Bronchial epithelial cell (primary cell): ENCODE measurements at places on chromosomes 6 and 20.

- DNase-seq, result peak; percentile 29
These were observed 125.7 kb upstream of the HDAC2 start for GRCh38 chr6:114096561-114097172.

DNA sequence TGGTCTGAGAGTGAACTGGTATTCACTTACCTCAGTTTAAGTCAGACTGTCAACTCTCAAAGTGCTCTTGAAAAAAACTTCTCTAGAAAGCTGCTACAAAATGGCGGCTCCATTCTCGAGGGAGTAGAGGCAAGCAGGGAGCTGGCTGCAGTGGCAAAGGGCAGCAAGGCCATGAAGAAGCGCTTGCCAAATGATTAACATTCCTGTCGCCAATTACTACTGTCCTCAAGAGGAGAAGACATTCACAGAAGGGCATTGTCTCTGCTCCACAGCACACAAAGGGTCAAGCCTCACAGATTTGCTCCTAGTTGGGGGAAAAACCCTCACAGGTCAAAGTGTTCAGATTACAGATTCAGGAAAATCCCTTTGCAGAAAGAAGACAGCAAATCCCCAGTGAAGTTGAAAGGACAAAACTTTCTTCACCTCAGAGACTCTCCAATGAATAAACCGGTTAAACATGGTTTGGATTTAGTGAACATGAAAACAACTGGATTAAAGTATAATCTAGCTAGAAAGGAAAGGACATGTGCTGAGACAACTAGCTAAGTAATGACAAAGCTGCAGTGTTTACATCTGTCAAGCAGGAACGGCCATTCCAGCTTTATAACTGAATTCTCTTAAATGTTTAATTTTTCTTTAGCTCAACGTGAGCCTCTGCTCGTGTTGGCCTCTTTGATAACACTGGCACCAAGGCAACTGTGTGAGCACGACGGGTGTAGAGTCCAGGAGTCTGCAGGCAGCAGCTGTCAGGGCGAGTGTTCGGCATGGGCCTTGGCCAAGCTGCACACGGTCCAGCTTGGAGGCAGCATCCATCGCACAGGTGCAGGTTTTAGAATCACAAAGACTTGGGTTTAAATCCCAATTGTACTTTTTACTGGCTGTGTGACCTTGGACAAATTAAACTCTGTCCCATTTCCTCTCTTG lies 37.6 kb downstream of the NR2E1 start:
- no peak for DNase-seq

- DNase-seq, result no peak
These were observed 34.1 kb upstream of the IL17A start for GRCh38 chr6:52152070-52152423.

- no peak for DNase-seq
These were observed 13.4 kb downstream of the CAPN11 start for GRCh38 chr6:44171899-44172546.

- DNase-seq, result peak; percentile 88
These were observed at the start of gene TMEM14A for GRCh38 chr6:52670502-52671409. Gene TMEM14A (plus strand): TSS chr6:52671113. CDS start chr6:52677103, 5,990 bp downstream.

- DNase-seq, result no peak
These were observed 135.9 kb downstream of the TMEM242 start for GRCh38 chr6:157187182-157188083.

DNA sequence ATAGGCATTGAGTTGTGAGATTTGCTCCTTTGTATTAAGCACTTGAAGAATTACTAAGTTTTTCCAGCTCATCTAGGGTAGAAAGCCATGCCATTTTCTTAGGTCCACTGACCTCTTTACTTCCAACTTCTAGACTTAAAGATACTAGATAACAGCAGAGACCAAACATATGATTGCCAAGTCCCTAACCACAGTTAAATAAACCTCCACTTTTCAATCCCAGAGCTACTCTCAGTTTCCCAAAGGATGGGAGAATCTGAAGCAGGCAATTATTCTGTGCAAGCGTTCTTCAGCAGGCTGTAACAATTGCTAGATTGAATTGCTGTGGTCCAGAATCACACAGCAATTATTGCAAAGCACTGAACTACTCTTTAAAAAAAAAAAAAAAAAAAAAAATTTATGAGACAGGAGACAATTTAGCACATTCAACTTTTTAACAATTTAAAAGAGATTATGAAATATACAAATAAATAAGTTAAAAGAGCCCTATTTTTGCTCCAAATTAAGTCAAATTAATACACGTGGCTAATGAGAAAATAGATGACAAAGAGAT lies 104.0 kb upstream of the PRSS16 start:
- DNase-seq, result no peak

DNA sequence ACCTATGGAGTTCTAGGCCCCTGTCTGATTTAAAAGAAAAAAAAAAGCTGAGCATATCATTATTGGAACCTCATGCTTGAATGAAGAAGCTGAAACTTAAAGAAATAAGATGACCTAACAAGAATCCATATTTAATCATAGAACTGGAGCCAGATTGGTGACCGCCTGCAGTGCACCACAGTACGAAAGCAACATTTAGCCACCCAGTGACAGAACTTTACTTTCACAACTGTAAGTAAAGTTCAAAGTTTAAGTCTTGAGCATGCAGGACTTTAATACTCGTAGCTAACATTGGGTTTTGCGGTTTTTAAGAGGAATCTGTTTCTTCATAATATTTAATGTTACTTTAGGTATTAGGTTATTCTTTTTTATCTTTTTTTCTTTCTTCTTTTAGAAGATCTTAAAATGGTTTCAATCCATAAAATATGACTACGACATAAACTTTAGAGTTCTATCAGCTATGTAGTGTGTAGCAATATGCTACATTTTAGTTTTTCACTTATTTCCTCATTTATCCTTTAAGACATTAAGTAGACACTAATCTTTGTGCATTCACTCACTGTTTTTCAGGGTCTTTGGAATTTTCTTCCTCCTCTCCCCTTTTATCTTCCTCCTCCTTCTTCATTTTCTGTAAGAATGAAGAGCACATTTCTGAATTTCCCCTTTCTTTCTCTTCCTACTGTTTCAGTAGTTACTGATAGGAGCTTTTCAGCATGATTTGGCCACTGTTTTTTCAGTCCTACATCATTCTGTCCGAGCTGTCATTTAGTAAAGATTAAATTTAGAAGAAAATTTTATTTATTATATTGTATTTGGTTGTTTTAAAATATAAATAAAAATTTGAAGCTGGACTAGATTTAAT lies 514.1 kb downstream of the GRIK2 start:
- DNase-seq, result no peak

GRCh38 chr6:36068586-36068985 lies 41.0 kb downstream of the MAPK14 start:
- no peak for DNase-seq

DNA sequence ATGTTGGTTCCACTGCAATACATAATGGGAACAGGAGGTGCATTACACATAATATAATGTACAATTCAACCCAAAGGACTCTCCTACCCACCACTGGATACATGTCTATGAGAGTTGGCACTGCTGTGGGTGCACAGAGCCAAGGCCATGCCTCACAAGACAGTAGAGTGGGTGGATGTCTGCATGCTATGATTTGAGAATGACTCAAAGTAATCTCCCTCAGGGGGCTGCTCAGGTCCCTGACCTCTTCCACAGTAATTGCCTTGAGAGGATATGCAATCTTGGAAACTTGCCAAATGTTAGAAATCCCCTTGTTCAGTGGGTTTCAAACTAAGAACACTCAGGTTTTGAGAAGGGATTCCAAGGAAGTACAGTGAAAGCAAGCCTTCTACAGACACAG lies 79.0 kb downstream of the ANKEF1 start:
- DNase-seq, result peak; percentile 79

DNA sequence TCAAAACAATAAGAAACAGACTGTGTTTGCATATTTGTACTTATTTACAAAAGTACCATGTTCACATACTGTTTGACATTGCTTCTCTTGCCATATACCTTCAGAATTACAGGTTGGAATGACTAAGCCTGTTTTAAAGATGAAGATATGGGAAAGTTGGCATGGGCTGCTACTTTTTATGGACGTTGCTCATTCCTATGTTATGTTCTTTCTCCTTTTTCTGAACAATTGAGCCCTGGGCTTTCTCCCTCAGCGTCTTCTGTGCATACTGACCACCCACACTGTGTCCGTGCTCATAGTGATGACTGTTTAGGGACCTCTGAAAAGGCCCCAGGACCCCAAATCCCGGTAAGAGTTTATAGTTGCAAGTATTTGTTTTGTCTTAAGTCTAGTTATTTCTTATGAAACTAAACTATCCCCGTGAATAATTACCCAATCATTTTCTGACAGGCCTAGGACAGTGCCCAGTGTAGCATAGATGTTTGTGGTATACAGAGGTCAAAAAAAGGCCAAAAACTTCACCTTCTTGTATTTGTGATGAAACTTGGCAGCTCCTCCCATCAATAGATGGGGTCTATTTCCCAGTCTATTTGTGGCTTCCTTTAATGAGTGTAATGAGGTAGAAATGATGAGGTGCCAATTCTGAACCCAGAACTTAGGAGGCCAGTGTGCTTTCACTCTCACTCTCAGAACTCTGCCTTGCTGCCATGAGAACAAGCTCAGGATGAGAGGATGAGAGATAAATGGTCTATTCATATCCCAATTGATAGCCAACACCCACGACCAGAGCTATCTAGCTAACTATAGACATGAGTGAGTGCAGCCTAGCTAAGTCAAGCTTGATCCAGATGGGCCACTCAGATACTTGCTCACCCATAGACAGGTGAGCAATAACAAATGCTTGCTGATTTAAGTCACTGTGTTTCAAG lies 40.9 kb downstream of the GSTA4 start:
- DNase-seq, result no peak

DNA sequence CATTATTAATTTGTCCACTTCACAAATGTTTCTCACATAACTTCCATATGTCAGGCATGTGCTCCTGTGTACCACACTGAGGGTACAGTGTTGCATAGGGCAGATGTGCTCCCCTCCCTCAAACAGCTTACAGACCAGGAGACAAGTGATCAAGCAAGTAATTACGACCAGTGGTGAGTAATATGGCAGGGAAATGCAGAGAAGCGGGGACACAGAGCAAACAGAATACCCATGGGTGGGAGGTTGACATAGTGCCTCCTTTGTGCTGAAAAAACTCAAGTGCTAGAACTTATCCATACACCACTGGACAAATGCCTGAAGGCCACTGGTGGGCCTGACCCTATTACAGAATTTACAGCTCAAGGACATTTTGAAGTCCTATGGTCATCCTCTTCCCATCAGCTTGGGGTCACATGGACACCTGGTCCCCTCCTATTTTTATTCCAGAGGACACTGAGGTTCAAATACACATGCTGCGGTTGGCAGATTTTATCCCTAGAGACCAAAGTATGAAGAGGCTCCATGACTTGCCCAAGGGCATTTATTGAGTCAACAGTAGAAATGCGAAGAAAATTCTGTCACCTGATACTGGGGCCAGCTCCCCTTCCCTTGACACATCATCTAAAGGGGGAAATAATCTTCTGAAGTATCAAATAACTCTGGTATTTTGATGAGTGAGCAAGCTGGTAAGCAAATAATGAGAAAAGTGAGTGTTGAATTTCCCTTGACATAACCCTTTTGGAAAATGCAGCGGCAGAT lies 116.6 kb downstream of the QRSL1 start:
- DNase-seq, result peak; percentile 95

DNA sequence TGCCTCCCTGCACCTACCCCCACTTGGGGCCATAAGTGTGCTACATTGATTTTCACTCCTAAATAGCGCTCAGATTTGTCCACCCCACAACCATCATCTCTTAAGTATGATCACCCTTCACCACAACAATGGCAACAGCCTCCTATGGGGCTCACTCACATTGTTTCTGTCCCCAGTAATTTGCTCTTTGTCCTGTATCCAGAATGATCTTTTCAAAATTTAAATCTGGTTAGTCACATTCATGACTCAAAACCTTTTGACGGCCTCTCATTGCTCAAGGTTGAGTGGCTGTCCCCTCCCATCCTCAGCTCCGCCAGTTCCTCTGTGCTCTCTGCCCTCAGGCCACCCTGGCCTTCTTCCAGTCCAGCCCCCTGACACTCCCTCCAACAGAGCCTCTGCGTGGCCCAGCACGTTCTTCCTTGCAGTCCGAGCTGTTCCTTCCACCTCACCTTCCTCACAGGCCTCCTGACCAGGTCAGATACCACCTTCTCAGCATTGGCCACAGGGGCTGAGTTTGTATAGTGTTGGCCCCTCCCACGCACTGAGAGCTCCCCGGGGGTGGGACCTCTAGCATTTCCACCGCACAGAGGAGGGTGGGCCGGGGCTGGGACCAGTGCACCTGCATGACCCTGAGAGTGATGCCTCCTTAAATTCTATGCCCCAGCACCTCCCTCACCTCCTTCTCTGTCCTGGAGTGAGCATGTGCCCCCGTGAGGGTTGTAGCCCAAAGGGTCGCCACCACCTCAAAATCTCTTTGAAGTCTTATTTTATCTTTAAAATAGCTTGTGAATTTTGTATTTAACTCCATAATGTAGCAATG lies 2.4 kb upstream of the PPP1R3G start:
- peak; percentile 97 for DNase-seq

- DNase-seq, result no peak
These were observed 15.8 kb upstream of the SERPINB9 start for GRCh38 chr6:2918936-2919335.

DNA sequence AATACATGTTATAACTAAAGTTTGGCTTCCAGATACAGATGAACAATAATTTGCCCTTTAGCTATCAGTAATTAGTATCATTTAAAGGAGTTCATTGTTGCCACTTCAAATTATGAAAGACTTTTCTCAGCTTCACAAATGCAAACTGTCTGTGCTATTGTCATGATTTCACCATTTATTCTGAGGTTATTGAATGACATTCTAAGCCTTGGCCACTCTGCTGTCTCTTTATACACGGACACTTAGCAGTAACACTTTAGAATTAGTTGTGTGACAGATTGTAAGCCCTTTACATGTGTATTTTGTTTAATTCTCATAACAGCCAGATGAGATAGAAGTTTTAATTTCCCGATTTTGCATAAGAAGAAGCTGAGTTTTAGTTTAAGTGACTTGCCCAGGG lies 176.6 kb downstream of the SLC35F1 start:
- DNase-seq, result no peak

GRCh38 chr20:10696650-10697049 lies 22.9 kb upstream of the JAG1 start:
- no peak for DNase-seq

DNA sequence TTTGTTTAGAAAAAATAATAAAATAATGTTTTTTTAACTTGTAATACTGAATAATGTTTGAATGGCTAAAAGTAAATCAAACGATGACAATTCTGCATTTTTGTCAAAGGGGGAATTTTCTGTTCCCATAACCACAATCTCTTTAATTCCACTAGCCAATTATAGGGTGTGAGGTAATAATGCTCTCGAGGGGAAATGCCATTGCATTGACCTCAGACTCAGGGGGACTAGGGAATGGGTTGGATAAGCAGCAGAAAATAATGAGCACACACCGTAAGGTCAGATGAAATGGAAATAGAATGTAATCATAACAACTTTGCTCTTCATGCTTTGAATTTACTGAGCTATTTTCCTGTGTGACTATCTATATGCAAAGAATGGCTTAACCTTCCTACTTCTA lies 584.7 kb downstream of the RFPL4B start:
- no peak for DNase-seq

DNA sequence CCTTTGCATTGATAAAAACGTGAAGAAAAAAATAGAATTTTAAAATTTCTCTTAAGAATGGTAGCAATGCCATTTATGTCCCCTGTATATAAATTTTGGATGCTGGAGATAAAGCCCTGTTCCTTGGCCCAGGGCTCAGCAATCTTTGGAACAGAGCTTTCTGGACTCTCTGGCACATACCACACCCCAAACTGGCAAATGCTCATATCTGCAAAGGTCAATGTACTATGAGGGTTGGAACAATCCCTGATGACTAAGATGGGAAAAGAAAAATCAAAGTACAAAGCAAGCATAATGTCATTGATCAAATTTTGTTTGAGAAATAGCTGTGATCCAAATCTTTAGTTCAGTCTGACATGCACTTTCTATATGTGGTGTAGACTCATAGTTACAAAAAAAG lies 158.1 kb upstream of the HCRTR2 start:
- DNase-seq, result no peak
